ENCODE measurements at places on chromosomes 4 and X.
A peak's percentile ranks its signal among the peaks of the same experiment; 100 is the strongest.

DNA sequence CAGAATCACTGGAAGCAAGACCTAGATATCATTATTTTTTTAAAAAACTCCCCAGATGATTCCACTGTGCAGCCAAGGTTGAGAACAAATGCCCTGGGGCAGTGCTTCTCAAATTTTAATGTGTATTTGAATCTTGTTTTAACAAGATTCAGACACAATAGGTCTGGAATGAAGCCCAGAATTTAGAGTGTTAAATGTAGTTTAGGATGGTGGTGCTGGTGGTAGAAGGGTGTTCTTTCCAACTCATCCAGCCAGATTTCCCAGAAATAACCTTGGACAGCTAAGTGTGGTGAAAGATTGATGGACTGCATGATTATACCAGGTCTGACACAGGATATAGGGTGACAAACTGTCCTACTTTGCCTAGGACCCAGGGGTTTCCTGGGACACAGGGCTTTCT, 120.1 kb upstream of the MED14 start:
- DNase-seq = no peak

DNA sequence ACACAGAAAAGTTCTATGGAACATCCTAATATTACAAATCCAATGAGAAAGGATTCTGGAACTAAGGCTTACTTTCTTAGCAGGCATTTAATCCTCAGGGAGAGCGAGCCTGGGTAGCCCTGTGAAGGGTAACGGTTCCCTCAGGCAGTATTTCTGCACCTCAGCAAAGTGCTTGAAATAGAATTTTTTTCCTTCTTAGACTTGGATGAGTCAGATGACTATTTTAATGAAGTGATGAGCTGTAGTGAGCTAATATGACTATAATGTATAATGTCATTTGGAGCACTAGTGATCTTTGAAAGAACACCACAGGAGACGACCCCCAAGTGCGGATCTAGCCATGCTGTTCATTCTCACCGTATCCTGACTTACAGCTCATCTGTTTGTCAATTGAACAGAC, 493.0 kb upstream of the FAM241A start:
- DNase-seq = no peak

GRCh38 chr4:1356181-1356998, 9.4 kb downstream of the UVSSA start:
- DNase-seq = peak; percentile 90

DNA sequence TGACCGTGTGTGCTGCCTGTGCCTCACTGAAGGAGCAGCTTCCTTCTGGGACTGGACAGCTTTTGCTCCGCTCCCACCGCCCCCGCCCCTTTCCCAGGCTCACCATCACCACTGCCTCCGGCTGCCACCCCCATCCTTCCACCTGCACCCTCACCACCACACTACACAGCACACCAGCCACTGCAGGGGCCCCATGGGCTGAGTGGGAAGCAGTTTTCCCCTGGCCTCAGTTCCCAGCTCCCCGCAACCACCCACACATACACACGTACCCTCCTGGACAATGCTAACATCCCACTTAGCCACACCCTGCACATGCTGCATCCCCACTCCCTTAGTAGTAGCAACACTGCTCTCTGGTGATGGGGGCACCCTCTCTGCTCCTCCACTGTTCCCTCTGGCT, 29.6 kb upstream of the COX18 start:
- no peak for DNase-seq

- DNase-seq = no peak
These were observed 191.2 kb downstream of the FRMPD4 start for GRCh38 chrX:12329476-12329875.

GRCh38 chrX:77977095-77977494, 7.7 kb upstream of the PGAM4 start:
- no peak for DNase-seq

- DNase-seq = peak; percentile 23
These were observed 13.6 kb upstream of the TMEM156 start for GRCh38 chr4:39045827-39046221.

DNA sequence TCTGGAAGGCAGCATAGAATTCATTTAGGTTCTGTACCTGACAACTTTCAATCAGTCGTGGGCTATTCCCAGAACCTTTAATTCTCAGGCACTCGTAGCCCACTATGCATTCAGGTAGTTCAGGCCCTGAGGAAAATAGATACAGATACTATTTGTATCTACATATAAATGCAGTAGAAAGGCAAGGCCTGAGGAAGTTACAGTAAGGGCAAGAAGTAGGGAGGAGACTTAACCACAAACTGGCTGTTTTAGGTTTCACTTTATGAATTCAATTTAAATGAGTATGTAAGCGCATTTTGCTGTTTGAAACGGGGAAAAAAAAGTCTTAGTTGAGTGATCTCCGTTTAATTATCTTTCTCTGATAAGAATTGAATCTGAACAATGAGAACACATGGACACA, 529.4 kb upstream of the ATOH1 start:
- no peak for DNase-seq

GRCh38 chrX:21708116-21708515, 49.8 kb downstream of the SMPX start:
- DNase-seq = no peak

DNA sequence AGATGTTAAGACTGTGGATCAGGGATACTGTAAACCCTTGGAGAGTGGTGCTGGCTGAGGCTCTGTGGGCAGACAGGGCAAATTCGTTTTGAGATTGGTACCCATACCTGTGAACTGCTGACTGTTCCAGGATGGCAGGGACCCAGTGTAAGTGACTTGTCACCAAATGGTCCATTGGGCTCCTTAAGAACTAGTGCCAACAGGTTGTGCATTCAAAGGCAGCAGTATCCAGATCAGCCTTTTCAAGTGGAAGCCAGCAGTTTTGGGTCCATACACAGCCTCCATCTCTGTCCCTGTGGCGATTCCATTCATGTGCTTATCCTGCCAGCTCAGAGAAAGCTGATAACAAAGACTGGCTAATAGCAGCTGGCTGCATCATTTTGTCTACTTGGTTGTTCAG, 84.0 kb upstream of the SCOC start:
- DNase-seq = no peak

DNA sequence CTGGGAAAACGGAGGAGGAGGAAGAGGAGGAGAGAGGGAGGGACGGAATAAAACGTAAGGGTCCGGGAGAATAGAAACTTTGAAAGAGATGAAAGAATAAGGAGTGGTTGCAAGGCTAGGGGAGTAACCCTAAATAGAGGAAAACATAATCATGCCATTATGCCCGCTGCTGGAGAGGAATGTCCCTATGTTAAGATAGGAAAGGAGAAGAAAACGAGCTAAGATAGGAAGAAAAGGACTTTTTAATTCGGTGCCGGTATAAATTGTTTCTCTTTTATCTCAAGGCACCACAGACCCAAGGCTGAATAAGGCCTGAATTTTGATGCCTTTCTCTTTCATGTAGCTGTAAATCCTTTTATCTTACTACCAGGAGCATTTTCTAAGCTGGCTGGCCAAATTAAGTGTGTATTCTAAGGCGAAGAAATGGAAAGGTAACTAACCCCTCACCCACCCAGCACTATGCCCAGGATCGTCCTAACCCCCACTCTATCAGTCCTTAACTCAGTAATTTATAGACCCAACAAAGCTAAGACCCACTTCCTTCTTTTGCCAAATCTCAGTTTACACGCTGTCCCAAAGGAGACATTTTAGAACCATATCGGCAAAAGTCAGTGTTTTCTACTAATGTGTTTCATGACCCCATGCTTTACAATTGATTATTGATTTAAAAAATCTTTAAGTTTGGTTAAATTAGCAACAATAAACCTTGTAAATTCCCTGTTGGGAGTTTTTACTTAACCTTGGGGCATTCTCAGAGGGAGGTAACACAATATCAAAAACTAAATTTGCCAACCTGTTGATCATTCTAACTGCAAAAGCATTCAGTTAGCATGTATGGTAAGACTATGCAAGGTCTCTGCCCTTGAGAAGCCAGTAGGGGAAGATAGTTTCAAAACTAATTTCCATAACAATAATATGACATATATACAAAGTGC, 1.1 kb upstream of the CUL4B start:
- no peak for DNase-seq

GRCh38 chr4:1516881-1517480, 110.7 kb upstream of the NKX1-1 start:
- DNase-seq = no peak

DNA sequence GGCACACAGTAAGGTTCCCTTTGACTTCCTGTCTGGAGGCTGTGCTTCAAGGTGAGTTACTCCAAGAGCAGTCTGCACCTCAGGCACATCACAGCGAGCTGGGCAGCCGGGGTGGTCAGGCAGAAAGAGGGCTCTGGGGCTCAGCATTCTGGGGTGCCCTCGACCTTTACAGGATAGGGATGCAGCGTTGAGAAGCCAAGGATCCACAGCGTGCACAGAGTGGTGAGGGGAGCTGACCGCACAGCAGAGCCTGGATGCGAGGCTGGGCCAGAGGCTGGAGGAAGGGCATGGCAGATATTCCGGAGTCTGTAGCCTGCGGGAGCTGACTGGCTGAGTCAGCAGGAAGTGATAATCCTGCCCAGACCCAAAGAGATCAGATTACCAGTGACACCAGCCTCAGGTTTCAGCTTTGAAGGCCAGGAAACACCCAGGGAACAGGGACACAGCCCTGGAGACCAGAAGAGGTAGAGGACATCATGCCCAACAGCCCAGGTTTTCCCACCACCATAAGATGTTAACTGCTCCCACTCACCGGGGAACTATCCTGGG, 38.4 kb upstream of the PDLIM3 start:
- DNase-seq = peak; percentile 36

GRCh38 chrX:15856222-15856587, 1.6 kb upstream of the AP1S2 start:
- DNase-seq = no peak

GRCh38 chr4:127204322-127204721, 428.4 kb upstream of the INTU start:
- no peak for DNase-seq

- peak; percentile 26 for DNase-seq
These were observed 652 bp downstream of the COL25A1 start for GRCh38 chr4:109301651-109302360.

- peak; percentile 78 for DNase-seq
These were observed 716 bp downstream of the KIT start for GRCh38 chr4:54658252-54659093.

- no peak for DNase-seq
These were observed 48.5 kb upstream of the EGFL6 start for GRCh38 chrX:13520936-13521335.

DNA sequence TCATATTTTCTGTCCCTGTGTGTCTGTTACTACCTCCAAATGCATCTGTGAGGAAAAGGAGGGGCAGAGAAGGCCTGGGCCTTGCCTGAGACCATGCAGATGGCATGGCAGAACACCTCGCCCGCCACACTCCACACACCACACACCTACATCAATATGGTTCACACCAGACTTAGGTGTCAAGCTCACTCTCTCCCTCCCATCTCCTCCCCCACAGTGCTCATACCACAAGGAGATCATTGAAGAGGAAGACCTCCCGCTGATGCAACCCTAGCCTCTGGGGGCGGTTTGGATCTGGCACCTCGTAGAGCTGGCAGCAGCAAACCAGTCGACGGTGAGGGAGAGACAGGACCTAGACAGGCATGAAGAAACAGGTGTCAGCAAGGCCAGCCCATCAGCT, 16.6 kb upstream of the KDM5C start:
- DNase-seq = no peak

DNA sequence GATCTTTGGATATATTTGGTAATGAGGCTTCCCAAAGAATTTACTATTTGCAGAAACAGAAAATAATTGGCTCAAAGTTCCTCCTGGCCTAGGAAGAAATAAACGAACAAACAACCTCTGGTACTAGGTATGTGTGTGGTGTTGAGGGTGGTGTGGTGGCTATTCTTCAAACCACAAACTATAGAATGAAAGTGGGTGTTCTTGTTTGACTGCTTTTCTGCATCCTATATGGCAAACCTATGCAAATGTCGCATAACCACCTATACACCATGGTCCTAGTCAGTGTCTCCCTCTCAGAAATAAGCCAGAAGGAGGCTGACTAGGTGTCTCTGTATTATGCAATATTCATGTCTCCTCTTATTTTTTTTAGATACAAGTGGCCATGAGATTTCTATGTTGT, 106.6 kb upstream of the PCDH18 start:
- no peak for DNase-seq

GRCh38 chr4:146255874-146256273, 41.5 kb downstream of the REELD1 start:
- DNase-seq = no peak

DNA sequence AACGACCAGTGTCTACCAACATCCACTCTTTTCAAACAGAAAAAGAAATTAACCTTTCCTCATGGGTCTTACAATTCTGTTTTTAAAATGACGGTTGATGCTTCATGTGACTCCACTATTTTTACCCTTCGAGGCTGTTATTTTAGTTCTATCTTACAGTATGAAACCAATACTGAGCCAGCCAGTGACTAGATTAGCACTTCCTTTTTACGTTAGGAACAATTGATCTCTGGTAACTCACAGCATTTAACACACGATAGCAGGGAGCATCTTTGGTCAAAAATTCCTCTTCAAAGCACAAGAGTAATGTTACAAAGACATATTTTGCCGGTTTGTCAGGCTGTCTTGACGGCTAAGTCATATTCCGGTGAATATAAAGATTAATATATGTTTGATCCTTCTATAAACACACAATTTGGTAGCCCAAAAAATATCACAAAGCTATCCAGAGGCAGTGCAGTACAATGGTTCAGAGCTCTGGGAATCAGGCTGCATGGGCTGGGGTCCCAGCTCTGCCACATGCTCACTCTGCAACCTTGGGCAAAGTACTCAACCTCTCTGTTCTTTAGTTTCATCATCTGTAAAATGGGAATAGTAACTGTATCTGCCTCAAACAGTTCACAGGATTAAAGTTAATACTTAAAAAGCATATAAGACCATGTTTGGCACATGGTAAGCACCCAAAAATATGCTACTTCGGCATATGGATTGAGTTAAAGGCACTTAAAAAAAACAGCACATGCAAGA, 62.9 kb upstream of the TXK start:
- DNase-seq = no peak

DNA sequence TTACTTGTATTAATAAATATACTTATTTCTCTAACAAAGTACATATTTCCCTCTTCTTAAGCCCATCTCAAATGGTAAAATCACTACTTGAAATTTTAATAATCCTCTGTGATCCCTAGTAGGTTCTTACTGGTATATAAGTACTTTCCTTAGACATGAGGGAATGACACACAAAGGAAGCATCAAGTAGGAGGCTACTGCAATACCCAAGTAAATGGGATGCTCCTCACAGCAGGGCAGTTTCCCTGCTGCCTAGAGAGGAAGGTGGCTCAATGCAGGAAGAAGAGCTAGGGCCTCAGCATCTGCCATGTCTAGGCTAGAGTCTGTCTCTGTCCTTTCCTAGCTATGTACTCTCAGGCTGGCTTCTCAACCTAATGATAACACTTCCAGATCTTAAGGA, 122.1 kb upstream of the DIPK2B start:
- no peak for DNase-seq

DNA sequence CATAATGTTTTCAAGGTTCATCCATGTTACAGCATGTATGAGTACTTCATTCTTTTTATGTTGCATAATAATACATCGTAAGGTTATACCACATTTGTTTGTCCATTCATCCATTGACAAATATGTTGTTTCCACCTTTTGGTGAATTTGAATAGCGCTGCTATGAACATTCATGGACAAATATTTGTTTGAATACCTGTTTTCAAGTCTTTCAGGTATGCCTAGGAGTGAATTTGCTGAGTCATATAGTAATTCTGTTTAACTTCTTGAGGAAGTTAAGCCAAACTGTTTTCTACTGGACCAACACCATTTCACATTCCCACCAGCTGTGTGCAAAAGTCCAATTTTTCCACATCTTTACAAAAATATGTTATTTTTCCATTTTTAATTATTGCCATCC, 31.5 kb downstream of the IRS4 start:
- DNase-seq = no peak
